ENCODE measurements at places on chromosomes 3 and 15. TPM values are rescaled to one million over a fixed set of nuclear protein-coding genes. Genes with fewer than 3 reads are reported as not detected.

SERPINI1 gene
- total RNA-seq, result 1.3 TPM

KIF23 gene
- total RNA-seq, result 14.0 TPM

DNA sequence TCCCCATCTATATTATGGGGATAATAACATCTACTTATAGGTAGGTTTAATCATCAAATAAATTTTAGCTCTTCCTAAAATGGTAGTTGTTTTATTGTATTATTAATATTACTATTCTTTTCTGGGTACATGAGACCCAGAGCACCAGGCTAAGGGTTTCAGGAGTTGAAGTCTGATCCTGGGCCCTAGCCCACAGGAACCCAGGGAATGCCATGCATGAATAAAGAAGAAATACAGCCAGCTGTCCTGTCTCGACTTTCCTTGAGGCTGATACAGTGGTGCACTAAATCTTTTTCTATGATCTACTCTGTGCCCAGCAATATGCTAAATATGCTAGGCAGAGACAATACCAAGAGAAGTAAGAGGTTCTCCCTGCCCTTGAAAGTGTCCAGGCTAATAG is 72.1 kb upstream of the ATP2C1 start:
- H3K27me3 ChIP-seq, result peaks cover 7% of the 10 kb centered on the region
- H3K27ac ChIP-seq, result no peak overlapping the region
- H3K4me1 ChIP-seq, result no peaks in the 10 kb centered on the region
- DNase-seq, result no peak

GRCh38 chr3:45553469-45553974 is 41.0 kb upstream of the LIMD1 start:
- DNase-seq, result no peak
- no peaks in the 10 kb centered on the region for H3K27me3 ChIP-seq
- peaks cover 52% of the 10 kb centered on the region for H3K4me1 ChIP-seq

- DNase-seq, result no peak
- no peaks in the 10 kb centered on the region for H3K36me3 ChIP-seq
- H3K27ac ChIP-seq, result no peak overlapping the region
- peaks cover 2% of the 10 kb centered on the region for H3K27me3 ChIP-seq
These were observed 348.0 kb downstream of the VPS13C start for GRCh38 chr15:61712129-61712759.

GRCh38 chr15:63288778-63289378 is 11.5 kb downstream of the APH1B start:
- peak overlapping the region; percentile 24 for H3K27ac ChIP-seq
- H3K4me3 ChIP-seq, result no peak overlapping the region
- H3K36me3 ChIP-seq, result peaks cover 13% of the 10 kb centered on the region
- DNase-seq, result no peak
- peaks cover 35% of the 10 kb centered on the region for H3K4me1 ChIP-seq

All from osteocyte (in vitro differentiated cells).